ENCODE measurements at places on chromosomes 13 and 19. TPM values are rescaled to one million over a fixed set of nuclear protein-coding genes. Genes with fewer than 3 reads are reported as not detected.

Gene MYPOP
- total RNA-seq = 3.8 TPM

Gene SERPINE3
- not detected for total RNA-seq

Gene SLC1A6
- 0.47 TPM for total RNA-seq

Gene GNG14
- not detected for total RNA-seq

Gene USPL1
- total RNA-seq = 21.2 TPM

All from metanephros (tissue), 2 donors.